Mesenteric fat pad (tissue), 1 donor: ENCODE measurements at places on chromosomes 16 and 17. TPM values are rescaled to one million over a fixed set of nuclear protein-coding genes. Genes with fewer than 3 reads are reported as not detected.

The CFAP97D1 gene
- not detected for total RNA-seq

The ZNF597 gene
- 2.4 TPM for total RNA-seq

The C17orf50 gene
- not detected for total RNA-seq

The ADAM11 gene
- total RNA-seq, result 0.67 TPM

The TP53TG3B gene
- total RNA-seq, result not detected

The C17orf107 gene
- total RNA-seq, result 3.0 TPM

The KCNJ2 gene
- total RNA-seq, result 3.2 TPM

The MVP gene
- total RNA-seq, result 150 TPM

The SLC16A13 gene
- 2.9 TPM for total RNA-seq

The FGF11 gene
- total RNA-seq, result 2.4 TPM

The MYADML2 gene
- not detected for total RNA-seq

The TMEM88 gene
- 34.2 TPM for total RNA-seq

The NLRC3 gene
- 1.2 TPM for total RNA-seq

The KIFC3 gene
- 62.3 TPM for total RNA-seq

The VWA3A gene
- total RNA-seq, result 0.55 TPM

The TNK1 gene
- 0.71 TPM for total RNA-seq

The SOX15 gene
- total RNA-seq, result not detected

The KRT39 gene
- total RNA-seq, result not detected

The CDRT15L2 gene
- not detected for total RNA-seq
